ENCODE measurements at places on chromosomes 16 and 17.

DNA sequence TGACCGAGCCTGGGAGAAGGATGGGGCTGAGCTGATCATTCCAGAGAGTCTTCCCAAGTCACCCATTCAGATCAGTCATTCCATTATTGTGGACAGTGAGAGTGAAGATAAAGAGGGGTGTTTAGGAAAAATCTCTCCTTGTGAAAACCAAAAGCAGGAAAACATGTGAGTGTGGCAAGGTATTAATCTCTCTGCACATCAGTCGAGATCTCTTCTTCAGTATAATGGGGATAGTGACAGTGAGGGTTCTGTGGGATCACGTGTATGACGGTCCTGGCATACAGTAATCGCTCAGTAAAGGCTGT, 35.4 kb downstream of the CHD9 start:
- DNase-seq: no peak

- DNase-seq: peak; percentile 72
Measured at GRCh38 chr16:10625595-10626357, 45.4 kb upstream of the EMP2 start.

GRCh38 chr17:32960815-32961214, 30.8 kb upstream of the SPACA3 start:
- DNase-seq: no peak

GRCh38 chr17:33523577-33523981, 230.5 kb upstream of the ASIC2 start:
- DNase-seq: no peak

GRCh38 chr16:74743045-74743667, 31.5 kb downstream of the FA2H start:
- peak; percentile 72 for DNase-seq

DNA sequence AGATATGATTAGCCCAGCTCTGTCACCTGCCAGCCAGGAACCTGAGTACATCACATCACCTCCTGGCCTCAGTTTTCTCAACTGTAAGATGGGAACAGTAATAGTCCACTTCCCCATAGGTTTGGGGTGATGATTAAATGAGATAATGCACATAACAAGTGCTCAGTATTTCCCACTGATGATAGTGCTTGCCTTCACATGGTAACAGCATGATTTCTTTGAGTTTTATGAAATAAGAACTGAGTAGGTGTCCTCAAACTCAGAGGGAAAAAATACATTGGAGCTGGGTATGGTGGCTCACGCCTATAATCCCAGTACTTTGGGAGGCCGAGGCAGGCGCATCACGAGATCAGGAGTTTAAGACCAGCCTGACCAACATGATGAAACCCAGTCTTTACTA, 30.1 kb upstream of the SNN start:
- DNase-seq: no peak

- no peak for DNase-seq
Measured at GRCh38 chr17:63274146-63274545, 172.0 kb downstream of the CYB561 start.

DNA sequence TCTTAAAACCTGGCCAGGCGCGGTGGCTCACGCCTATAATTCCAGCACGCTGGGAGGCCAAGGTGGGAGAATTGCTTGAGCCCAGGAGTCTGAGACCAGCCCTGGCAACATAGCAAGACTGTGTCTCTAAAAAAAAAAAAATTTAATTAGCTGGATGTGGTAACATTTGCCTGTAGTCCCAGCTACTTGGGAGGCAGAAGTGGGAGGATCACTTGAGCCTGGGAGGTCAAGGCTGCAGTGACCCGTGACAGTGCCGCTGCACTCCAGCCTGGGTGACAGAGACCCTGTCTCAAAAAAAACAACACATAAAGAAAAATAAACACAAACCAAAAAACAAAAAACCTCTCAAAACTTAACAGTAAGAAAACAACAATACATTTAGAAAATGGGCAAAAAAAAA, 106.3 kb downstream of the SMG6 start:
- no peak for DNase-seq

DNA sequence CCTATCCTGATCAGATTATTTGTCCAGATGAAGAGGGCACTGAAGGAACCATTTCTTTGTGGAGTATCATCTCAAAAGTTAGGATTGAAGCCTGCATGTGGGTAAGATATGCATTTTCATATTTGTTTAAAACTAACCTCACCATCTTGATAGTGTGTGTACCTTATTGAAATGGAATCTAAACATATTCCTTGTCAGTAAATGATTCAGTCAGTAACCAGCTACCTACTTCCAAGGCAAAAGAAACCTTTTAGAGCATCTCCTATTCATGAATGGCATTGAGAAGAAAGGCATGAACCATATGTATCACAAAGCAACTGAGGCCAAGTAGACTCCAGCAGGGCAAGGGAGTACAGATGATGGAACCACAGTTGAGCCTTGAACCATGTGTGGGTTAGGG, 57.6 kb downstream of the VMP1 start:
- no peak for DNase-seq

DNA sequence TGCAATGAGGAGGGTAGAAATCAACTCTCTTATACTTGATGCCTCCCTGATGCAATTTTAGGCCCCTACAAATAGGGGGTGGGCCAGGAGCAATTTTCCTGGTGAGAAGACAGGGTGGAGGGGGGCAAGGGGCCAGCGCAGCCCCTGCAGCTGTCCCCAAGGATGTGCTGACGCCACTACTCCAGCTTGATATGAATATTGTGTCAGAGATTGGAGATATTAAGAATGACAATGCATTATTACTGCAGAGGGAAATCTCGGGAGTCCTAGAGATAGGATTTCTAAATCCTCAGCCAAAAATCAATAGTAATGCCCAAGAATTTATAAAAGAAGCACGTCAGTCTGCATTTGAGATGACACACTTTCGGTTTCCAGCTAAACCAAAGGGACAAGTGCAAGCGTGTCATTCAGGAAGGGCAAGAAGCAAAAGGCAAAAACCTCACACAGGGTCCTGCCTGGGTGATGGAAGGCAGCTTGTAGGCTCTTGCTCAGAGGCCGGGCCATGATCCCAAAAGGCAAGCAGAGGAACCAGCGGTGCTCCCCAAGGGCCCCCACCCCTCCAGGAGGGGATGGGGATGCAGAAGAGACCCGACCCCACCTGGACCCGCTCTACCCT, 178.8 kb downstream of the C16orf78 start:
- DNase-seq: no peak

DNA sequence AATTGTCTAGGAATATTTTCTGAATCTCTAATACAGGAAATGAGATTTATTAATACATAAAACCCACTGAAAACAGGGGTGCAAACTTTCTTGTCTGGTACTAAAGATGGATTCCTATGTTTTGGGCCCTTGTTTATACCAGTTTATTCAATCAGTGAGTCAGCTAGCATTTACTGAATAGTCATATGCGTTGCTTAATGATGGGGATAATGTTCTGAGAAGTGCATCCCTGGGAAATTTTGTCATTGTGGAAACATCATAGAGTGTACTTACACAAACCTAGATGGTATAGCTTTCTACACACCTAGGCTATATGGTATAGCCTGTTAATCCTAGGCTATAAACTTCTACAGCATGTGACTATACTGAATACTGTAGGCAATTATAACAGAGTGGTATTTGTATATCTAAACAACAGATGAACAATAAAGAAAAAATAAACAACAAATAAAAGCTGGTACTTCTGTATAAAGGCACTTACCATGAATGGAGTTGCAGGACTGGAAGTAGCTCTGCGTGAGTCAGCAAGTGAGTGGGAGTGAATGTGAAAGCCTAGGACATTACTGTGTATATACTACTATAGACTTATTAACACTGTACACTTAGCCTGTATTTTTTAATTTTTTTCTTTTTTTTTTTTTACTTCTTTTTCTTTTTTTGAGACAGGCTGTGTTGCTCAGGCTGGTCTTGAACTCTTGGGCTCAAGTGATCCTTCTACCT, 63.7 kb downstream of the SIAH1 start:
- DNase-seq: no peak
